ENCODE measurements at places on chromosomes 4 and X. TPM values are rescaled to one million over a fixed set of nuclear protein-coding genes. Genes with fewer than 3 reads are reported as not detected.

GRCh38 chr4:7918981-7919380 lies 20.7 kb downstream of the AFAP1 start:
- H3K27me3 ChIP-seq, result no peaks in the 10 kb centered on the region
- no peak for DNase-seq
- H3K4me3 ChIP-seq, result no peak overlapping the region

TNMD gene
- not detected for total RNA-seq

TMEM150C gene
- not detected for total RNA-seq

GRCh38 chr4:79046016-79046592 lies 106.9 kb upstream of the PAQR3 start:
- DNase-seq, result no peak
- H3K27me3 ChIP-seq, result no peaks in the 10 kb centered on the region
- no peak overlapping the region for H3K27ac ChIP-seq
- H3K4me3 ChIP-seq, result no peak overlapping the region
- no peaks in the 10 kb centered on the region for H3K4me1 ChIP-seq
- H3K36me3 ChIP-seq, result no peaks in the 10 kb centered on the region

DNA sequence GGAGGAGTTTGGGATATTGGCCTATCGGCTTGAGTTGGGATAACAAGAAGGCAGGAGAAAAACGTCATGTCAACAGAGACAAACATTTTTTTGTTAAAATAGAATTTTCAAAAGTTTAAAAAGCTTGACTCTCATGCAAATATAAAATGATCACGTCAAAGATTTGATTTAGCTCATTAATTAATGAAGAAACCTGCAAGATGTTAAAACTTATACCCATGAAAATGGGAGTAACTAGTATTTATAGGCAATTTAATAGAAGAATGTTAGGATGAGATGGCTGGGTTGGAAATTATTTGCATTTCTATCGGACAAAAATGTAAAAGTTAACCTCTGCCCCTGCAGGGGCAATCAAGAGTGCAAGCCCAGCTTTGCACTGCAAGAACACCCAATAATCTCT lies 184.6 kb upstream of the BCOR start:
- H3K4me1 ChIP-seq, result peaks cover 7% of the 10 kb centered on the region
- DNase-seq, result no peak
- no peak overlapping the region for H3K27ac ChIP-seq
- no peak overlapping the region for H3K4me3 ChIP-seq
- no peaks in the 10 kb centered on the region for H3K27me3 ChIP-seq

KDR gene
- not detected for total RNA-seq

GRCh38 chr4:153221783-153222706 lies 17.8 kb downstream of the TRIM2 start:
- H3K4me3 ChIP-seq, result peak overlapping the region; percentile 62
- H3K36me3 ChIP-seq, result no peaks in the 10 kb centered on the region
- H3K4me1 ChIP-seq, result peaks cover 24% of the 10 kb centered on the region
- no peaks in the 10 kb centered on the region for H3K27me3 ChIP-seq

GRCh38 chrX:6694221-6694620 lies 159.3 kb upstream of the VCX3A start:
- H3K4me3 ChIP-seq, result no peak overlapping the region
- H3K27ac ChIP-seq, result no peak overlapping the region
- no peak for DNase-seq
- no peaks in the 10 kb centered on the region for H3K4me1 ChIP-seq
- no peaks in the 10 kb centered on the region for H3K27me3 ChIP-seq

PCDH19 gene
- 0.05 TPM for total RNA-seq

ENPEP gene
- not detected for total RNA-seq

CENPVL1 gene
- total RNA-seq, result not detected

- no peaks in the 10 kb centered on the region for H3K4me1 ChIP-seq
- no peak overlapping the region for H3K27ac ChIP-seq
- H3K4me3 ChIP-seq, result no peak overlapping the region
- DNase-seq, result no peak
- H3K27me3 ChIP-seq, result no peaks in the 10 kb centered on the region
Observed at GRCh38 chr4:178917756-178918155, 1475.5 kb upstream of the AGA start.

GRCh38 chr4:18973296-18973695 lies 951.7 kb upstream of the LCORL start:
- no peak overlapping the region for H3K27ac ChIP-seq
- DNase-seq, result no peak
- no peaks in the 10 kb centered on the region for H3K36me3 ChIP-seq
- H3K27me3 ChIP-seq, result no peaks in the 10 kb centered on the region

RRH gene
- not detected for total RNA-seq

DNA sequence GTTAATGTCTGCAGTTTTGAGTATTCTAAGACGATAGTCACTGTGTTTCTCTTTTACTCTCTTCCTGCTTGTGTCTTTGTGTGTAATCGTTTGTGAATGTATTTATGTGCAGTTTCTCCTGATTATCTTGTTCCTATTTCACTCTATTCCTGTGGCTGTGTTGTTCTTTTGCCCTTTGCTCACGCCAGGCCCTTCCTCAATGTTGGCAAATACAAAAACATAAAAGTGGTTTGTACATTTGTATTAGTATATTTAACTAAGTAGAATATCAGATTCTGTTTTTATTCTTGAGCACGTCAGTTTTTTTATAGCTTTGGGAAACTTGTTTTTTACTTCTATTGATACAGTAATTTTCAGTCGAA lies 107.6 kb upstream of the BMPR1B start:
- H3K36me3 ChIP-seq, result no peaks in the 10 kb centered on the region
- no peak for DNase-seq
- no peaks in the 10 kb centered on the region for H3K27me3 ChIP-seq

TXK gene
- 117 TPM for total RNA-seq

- no peak overlapping the region for H3K4me3 ChIP-seq
- no peak overlapping the region for H3K27ac ChIP-seq
- DNase-seq, result no peak
- peaks cover 6% of the 10 kb centered on the region for H3K4me1 ChIP-seq
Observed at GRCh38 chrX:50202539-50202938, 1.7 kb upstream of the AKAP4 start.

GRCh38 chr4:165360041-165360695 lies 18.6 kb upstream of the CPE start:
- no peaks in the 10 kb centered on the region for H3K36me3 ChIP-seq
- no peak overlapping the region for H3K27ac ChIP-seq
- no peak for DNase-seq
- H3K4me1 ChIP-seq, result no peaks in the 10 kb centered on the region
- H3K4me3 ChIP-seq, result no peak overlapping the region

DNA sequence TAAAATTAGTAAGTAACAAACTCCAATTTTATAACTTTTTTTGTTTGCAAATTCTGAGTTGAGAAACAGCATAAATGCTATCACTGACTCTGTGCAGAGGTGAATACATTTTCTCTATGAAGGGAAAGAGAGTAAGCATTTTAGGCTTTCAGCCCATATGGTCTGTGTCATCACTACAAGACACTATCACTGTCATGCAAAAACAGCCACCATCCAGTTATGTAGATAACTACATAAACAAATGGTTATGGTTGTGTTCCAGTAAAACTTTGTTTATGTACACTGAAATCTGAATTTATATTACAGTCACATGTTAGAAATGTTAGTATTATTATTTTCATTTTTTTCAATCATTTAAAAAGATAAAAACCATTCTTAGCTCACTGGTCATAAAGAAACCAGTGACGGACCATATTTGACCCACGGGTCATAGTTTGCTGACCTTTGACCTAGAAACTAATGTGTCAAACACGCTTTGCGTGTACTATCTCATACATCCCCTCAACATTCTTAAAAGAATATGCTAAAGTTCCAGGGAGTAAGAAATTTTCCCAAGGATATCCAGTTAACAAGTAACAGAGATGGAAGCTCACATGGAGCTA lies 29.1 kb downstream of the RASGEF1B start:
- no peak overlapping the region for H3K27ac ChIP-seq
- H3K27me3 ChIP-seq, result no peaks in the 10 kb centered on the region
- H3K36me3 ChIP-seq, result peaks cover 89% of the 10 kb centered on the region
- H3K4me3 ChIP-seq, result no peak overlapping the region
- DNase-seq, result no peak
